Activated naive CD4-positive, alpha-beta T cell (primary cell): ENCODE measurements at places on chromosomes 6 and 20.
A peak's percentile ranks its signal among the peaks of the same experiment; 100 is the strongest.

- no peak for DNase-seq
Observed at GRCh38 chr6:4491501-4492260, 284.5 kb upstream of the CDYL start.

DNA sequence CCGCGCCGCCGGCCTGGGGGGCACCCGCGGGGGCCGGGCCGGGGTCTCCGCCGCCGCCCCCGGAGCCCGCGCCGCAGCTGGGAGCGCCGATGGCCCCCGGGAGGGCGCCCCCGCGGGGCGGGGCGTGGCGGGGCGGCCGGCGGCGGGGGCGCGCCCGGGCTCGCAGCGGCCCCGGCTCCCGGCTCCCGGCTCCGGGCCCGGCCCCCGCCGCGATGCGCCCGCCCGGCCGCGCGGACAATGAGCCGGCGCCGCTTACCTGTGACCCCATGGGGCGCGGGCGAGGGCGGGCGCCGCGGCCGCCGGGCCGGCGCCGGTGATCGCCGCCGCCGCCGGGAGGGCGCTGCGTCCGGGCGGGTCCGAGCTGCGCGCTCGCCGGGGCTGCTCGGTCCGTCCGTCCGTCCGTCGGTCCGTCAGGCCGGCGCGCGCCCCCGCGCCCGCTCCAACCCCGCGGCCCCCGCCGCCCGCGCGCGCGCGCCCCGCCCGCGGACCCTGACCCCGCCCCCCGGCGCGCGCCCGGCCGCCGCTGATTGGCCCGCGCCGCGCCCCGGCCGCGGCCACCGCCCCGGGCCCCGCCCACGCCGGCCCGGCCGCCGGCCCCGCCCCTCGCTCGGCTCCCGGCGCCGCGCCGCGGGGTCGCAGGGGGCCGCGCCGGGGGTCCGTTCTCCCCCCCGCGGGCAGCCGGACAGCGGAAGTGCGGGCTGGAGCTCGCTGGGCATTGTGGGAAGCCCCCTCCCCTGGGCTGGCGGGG is at the start of gene ZBTB46:
Gene ZBTB46 (minus strand): TSS at position 424 of the 748 bp plus-strand sequence. CDS start 40,507 bp downstream, outside the sequence.
- DNase-seq, result no peak

DNA sequence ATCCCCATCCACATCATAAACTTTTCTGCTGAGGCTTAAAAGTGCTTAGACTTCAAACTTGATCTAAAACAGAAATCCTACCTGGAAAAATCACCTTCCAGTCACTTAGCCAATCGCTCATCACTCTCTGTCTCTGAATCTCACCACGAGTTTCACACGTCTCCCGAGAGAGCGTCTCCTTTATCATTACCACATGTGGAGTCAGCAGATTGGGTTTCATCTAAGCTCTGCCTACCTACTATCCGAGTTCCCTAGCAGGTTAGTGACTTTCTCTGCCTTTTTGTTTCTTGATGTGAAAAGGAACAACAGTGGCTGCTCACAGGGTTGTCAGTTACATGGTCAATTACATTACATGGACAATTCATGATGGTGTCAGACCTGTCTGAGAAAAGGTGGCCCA is 286.2 kb downstream of the ESR1 start:
- no peak for DNase-seq

DNA sequence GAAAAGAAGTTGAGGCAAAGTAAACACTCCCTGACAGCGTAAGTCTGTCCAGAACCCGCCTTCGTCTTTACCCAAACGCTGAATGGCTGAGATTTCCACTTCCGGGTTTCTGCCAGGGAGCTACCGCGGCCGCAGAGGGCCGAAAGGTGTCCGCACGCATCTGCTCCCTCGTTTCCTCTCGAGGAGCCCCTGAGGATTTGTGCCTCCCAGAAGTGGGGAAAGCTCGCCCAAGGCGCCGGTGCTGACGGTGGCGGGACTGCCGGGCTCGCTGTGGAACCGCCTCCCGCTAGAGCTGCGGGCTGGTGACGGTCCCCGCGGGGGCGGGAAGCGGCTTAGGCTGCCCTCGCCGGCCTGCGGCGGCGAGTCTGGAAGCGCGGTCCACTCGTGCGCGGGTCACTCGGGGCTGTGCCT is 1760.2 kb upstream of the DEFB115 start:
- DNase-seq, result no peak

GRCh38 chr20:64142590-64142989 is 21.7 kb upstream of the MYT1 start:
- DNase-seq, result no peak

GRCh38 chr6:54135665-54136369 is 24.6 kb downstream of the MLIP start:
- no peak for DNase-seq

DNA sequence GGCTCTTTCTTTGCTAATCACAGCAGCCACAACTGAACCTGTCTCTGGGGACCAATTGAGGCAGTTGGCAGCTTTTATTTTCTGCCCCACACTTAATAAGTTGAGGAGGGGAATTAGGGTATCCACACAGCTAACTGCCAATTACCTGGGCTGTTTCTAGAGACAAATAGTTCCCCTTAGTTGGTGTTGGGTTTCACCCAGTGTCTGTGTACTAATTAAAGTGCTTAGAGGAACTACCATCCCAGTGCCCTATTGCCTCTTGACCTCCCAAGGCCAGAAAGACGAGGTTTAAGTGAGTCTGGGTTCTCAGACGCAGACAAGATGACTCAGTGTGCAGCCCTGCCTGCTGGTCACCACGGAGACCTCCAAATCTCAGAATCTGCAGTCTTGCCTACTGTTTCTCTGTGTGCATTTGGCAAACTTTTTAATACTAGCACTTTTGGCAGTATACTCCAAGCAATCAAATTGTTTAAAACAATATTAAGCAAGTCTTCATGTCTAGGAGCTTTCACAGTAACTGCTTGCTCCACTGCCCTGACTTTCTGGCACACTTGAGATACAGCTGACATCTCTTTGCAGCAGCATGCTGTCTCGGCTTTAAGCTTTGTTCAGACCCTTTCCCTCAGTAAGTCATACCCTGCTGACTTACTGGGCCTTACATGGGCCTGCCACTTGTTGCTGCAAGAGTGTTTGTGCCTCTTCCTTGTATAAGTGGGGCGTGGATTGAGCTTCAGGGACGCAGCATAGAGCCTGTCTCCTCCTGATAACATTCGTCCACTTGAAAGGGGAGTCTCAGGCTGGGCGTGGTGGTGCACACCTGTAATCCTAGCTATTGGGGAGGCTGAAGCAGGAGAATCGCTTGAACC is 31.9 kb downstream of the STK35 start:
- no peak for DNase-seq

DNA sequence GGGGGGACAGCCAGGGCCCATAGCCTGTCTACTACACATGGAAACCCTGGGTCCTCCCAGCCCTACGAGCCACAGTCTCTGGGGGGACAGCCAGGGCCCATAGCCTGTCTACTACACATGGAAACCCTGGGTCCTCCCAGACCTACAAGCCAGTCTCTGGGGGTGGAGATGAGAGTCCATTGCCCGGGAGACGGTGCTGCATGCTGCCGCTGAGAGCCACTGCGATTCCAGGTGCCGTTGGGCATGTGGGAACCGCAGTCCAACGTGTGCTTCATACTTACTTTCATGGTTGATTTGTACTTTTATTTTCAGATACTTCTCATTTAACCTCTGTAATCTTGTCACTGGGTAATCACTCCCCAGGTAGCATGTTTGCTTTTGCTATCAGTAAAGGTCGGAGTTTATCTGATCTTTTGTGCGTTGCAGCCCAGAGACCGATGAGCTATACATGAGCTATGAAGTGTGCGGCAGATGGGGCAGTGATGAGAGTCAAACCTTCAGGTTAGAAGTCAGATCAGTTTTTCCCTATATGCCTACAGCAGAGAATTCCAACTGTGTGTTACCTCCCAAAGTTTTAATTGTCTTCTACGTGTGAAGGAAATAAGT is 58.2 kb downstream of the SMOC2 start:
- no peak for DNase-seq

DNA sequence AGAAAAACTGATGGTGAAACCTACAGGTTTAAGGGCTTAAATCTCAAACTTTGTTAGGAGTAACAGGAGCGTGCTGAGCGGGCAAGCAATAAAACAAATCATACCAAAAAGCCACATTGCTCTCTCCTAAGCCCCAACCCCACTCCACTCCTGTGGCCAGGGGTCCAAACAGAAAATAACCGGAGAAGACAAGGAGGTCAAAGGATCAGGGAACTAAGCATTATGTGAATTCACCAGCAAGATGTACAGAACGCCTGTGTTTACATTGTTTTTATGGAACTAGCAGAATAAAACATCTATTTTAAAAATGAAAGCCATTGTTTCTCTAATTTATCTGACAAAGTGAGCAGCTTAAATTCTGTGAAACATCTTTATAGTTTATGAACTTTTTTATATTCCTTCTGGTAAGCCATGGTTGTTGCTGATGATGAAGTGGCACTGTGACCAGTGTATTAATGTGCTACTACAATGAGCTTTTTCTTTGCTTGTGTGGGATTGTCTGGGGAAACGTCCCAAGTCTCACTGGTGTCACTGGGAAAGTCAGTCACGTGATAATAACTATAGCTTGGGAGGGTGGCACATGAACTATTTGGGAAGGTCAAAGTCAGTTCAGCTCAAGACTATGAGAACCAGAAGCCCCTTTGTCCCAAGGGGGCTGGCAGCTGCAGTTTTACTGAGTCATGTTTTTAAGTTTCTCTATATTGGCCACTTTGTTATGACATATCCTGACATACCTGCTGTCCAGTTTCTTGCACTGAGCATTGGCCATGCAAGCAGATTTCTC is 9.8 kb downstream of the FAM210B start:
- no peak for DNase-seq

GRCh38 chr6:30707281-30707850 is 9.7 kb downstream of the MDC1 start:
- DNase-seq, result no peak

DNA sequence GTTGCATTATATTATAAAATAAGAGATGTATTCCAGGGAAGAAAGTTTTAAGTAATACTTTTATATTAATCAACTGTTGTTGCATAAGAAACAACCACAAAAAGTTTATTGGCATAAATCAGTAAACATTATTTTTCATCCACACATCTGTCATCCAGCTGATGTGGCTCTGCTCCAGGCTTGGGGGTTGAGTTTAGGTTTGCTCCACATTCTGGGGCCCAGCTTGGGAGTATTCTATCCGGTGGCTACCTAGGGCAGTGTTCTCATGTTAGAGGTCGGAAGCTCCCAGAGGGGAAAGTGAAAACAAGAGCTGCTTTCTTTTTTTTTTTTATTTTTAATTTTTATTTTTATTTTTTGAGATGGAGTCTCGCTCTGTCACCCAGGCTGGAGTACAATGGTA is 728.4 kb upstream of the FLRT3 start:
- no peak for DNase-seq

DNA sequence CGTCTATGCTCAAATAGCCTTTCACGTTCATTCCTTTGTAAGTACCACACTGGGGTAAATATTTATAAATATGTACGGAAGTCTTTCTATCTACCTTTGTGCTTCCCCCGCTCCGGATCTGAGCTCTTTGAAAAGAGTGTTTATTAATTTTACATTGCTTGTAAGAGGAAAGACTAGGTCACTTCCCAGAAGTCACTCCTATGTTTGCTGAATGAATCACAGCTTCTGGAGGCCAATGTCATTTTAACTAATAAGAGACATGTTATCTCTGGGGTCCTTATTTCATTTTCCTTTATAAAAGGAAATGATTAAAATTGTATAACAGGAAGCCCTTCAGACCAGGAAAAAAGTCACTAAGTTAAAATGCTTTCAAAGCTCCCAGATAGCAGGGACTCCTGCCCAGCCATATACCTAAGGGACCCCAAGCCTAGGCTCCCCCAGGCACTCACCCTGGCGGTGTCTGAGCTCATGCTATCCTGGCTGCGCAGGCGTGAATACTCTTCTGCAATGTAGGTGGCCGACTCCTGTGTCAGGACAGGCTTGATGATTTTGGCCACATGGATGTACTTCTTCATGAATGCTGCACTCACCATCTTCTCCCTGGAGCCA is 12.6 kb downstream of the MCM3 start:
- no peak for DNase-seq

GRCh38 chr20:33674294-33675135 is at the start of gene NECAB3:
TSS of gene NECAB3 (minus strand) at chr20:33674428. CDS start at chr20:33674352, 76 bp downstream.
- peak; percentile 47 for DNase-seq

GRCh38 chr20:62642666-62643520 is 590 bp downstream of the SLCO4A1 start:
- DNase-seq, result peak; percentile 34

DNA sequence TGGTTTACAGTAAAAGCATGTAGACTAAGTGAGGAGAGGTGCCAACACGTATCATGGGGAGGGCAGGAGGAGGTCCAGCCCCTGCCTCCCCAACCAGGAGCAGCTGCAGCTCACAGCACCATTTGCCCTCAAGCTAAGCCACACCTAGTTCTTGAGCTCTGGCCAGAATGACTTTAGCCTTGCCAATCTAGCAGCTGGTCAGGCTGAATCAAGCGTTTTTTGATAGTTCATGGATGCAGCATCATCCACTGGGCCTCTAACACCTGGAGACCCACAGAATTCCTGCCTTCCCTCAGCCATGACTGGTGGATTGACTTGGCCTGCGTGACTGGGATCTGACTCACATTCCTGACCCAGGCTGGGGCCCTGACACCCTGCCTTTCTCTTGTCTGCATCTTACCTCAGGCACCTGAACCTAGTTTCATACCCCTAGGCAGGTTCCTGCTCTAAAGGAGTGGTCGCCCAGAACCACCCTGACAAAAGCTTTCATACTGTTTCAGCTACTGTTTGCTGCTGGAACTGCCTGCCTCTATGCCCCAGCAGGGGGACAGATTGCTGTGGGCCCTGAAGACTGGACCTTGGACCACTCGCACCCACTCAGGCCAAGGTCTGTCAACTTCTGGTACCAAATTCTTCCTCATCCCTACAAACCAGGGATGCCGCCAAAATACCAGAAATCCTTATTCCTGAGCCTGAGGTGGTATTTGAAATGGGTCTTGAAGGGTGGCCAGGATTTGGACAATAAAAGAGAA is 122.3 kb downstream of the QRSL1 start:
- no peak for DNase-seq

DNA sequence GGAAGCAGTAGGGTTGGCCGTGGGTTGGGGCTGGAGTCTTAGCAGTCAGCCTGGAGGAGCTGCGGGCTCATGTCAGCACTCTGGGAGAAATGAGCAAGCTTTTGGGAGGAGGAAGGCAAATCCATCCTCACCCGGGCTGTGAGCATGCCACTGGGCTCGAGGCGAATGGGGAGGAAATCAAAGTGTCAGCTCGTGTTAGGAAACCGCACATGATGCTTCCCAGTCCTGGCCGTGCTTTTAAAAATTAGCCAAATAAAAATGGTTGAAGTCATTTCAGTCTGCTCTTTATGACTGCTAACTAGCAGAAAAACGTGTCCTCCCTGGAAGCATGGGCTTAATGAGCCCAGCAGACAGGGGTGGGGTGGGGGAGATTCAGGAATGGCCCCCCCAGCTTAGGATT is 98.1 kb downstream of the NFATC2 start:
- no peak for DNase-seq

- no peak for DNase-seq
Observed at GRCh38 chr6:20688710-20689500, 154.6 kb downstream of the CDKAL1 start.
